ENCODE measurements at places on chromosomes 2 and 18. TPM values are rescaled to one million over a fixed set of nuclear protein-coding genes. Genes with fewer than 3 reads are reported as not detected.

- no peak overlapping the region for H3K27ac ChIP-seq
- no peaks in the 10 kb centered on the region for H3K36me3 ChIP-seq
- peaks cover 3% of the 10 kb centered on the region for H3K27me3 ChIP-seq
- peaks cover 10% of the 10 kb centered on the region for H3K4me1 ChIP-seq
- DNase-seq = no peak
These were observed 45.9 kb upstream of the ASB1 start for GRCh38 chr2:238380785-238381184.

GRCh38 chr18:23485386-23485785 is 17.9 kb upstream of the RMC1 start:
- no peak overlapping the region for H3K27ac ChIP-seq
- no peaks in the 10 kb centered on the region for H3K36me3 ChIP-seq

DNA sequence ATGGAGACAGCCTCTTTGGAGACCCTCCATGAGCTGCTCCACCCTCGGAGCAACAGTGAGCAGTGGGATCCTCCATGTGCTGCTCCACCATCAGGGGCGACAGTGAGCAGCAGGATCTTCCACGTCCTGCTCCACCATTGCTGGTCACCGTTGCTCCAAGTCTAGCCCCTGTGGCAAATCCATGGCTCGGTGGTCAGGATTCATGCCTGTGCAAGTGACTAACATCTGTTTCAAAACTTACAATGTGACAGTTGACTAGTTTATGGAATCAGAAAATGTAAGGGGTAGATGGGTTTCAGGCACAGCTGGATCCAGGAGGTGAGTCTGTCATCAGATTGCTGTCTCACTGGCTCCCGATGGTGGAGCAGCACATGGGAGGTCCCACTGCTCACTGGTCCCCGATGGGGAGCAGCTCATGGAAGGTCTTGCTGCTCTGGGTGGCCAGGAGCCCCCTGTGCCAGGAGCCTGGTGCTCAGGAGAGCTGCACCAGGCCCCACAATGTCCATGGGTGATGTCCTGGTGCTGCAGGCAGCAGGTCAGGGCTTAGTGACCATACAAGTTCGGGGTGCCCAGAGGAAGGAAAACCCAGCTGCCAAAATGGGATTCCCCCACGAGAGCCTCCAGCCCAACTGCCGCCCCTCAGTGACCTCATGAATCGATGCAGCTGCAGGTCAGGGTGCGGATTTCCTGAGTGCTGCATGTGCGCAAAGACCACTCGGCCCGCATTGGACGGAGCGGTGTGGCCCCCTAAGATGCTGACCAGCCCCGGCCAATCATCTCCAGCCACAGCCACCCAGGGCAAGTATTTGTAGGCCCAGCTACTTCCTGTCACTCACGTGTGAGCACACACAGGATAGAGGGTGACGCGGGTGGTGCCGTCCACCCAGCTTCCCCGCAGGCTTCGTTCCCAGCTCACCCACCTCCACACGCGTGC is 116.5 kb upstream of the OTOS start:
- H3K27ac ChIP-seq = no peak overlapping the region
- H3K36me3 ChIP-seq = no peaks in the 10 kb centered on the region
- DNase-seq = no peak
- H3K4me1 ChIP-seq = no peaks in the 10 kb centered on the region

- no peaks in the 10 kb centered on the region for H3K36me3 ChIP-seq
- no peak overlapping the region for H3K4me3 ChIP-seq
- H3K27ac ChIP-seq = no peak overlapping the region
- DNase-seq = no peak
- no peaks in the 10 kb centered on the region for H3K4me1 ChIP-seq
These were observed 9.4 kb downstream of the NEU2 start for GRCh38 chr2:233041722-233042323.

- H3K27me3 ChIP-seq = no peaks in the 10 kb centered on the region
- H3K4me3 ChIP-seq = no peak overlapping the region
- peak; percentile 22 for DNase-seq
- peaks cover 4% of the 10 kb centered on the region for H3K36me3 ChIP-seq
- no peak overlapping the region for H3K27ac ChIP-seq
These were observed 16.6 kb downstream of the NIF3L1 start for GRCh38 chr2:200905618-200906296.

DNA sequence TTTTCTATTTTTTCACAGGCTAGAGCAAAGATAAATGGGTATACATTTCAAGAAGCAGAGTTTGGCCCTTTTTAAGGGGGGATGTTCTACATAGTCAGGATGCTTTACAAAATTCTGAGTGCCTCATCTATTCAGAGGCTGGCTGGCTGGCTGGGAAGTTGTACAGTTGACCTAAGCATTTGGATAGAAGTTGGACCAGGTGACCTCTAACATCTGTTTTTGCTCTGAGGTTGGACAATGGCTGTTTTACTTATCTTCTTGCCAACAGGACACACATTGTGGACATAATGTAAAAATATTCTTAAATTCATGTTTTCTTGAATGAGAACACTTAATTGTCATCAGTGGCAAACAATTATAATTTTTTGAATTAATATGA is 205.4 kb downstream of the PTPRM start:
- no peaks in the 10 kb centered on the region for H3K4me1 ChIP-seq
- no peak overlapping the region for H3K27ac ChIP-seq
- no peak overlapping the region for H3K4me3 ChIP-seq
- H3K27me3 ChIP-seq = no peaks in the 10 kb centered on the region
- no peaks in the 10 kb centered on the region for H3K36me3 ChIP-seq

- no peaks in the 10 kb centered on the region for H3K4me1 ChIP-seq
- DNase-seq = no peak
- no peaks in the 10 kb centered on the region for H3K36me3 ChIP-seq
- H3K27me3 ChIP-seq = peaks cover 12% of the 10 kb centered on the region
- H3K4me3 ChIP-seq = no peak overlapping the region
These were observed 346.5 kb downstream of the TNS1 start for GRCh38 chr2:217656316-217656715.

DNA sequence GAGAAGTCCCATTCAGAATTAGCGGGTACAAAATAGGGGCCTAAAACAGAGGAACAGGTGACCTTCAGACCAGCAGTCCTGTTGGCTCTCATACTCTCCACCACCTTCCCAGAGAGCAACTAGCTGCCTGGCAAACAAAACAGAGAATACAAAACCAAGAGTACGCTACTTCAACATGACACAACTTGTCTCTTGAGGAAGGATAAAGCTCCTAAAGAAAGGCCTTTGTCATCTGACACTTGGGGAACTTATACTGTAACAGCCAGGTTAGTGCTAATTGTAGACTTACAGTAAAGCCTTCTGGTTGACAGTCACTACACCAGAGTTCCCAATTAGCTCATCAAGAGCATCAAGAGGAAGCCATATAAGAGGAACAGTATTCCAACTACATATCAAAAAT is 282.1 kb upstream of the NT5C1B start:
- no peaks in the 10 kb centered on the region for H3K4me1 ChIP-seq
- H3K27me3 ChIP-seq = no peaks in the 10 kb centered on the region
- no peaks in the 10 kb centered on the region for H3K36me3 ChIP-seq
- no peak for DNase-seq
- H3K4me3 ChIP-seq = no peak overlapping the region

GRCh38 chr2:240848900-240849680 is 19.5 kb upstream of the AGXT start:
- no peak overlapping the region for H3K27ac ChIP-seq
- no peaks in the 10 kb centered on the region for H3K27me3 ChIP-seq
- no peak for DNase-seq

DNA sequence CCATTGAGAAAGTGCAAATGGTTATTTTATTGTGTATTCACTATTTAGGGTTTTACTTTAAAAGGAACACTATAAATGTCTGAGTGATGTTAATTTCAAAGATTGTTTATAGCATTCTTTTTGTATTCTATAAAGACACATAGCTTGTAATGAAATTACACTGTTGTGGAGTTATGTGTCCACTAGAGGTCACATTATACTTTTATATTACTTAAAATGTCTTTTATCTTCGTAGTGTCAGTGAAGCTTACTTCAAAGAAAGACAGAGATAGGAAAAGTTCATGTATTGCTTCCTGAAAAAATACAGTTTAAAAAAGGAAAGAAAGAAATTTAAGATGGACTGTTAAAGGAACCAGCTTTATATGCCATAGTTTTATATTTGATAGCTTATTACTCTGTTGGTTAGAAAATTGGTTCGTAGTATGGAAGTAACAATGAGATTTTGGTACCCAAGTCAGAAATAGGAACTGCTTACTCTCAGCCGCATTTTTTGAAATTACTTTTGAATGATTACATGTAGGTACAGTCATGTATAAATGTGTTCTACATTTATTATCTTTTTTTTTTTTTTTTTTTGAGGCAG is 20.5 kb downstream of the APLF start:
- DNase-seq = no peak
- no peaks in the 10 kb centered on the region for H3K27me3 ChIP-seq
- H3K36me3 ChIP-seq = no peaks in the 10 kb centered on the region
- no peak overlapping the region for H3K27ac ChIP-seq
- H3K4me1 ChIP-seq = no peaks in the 10 kb centered on the region

GRCh38 chr2:213021971-213022899 is 129.2 kb downstream of the IKZF2 start:
- no peaks in the 10 kb centered on the region for H3K27me3 ChIP-seq
- no peak overlapping the region for H3K4me3 ChIP-seq
- no peak for DNase-seq
- peaks cover 3% of the 10 kb centered on the region for H3K4me1 ChIP-seq
- H3K27ac ChIP-seq = peak overlapping the region; percentile 56
- H3K36me3 ChIP-seq = no peaks in the 10 kb centered on the region

DNA sequence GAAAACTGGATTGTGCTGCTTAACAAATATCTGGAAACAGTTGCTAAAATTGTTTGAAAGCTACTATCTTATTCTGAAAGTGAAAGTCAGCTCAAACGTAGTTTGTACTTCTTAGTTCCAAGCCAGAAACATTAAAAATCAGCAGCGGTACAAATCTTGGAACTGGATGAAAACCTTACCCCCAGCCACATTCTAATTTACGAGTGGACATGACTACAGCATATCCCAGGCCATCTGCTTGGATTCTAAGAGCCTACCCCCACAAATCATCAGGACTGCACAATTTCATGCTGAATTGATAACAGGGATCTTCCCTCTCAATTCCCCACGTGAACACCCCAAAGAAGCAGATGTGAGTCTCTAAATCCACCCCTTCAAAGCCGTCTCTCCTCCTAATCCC is 158.7 kb upstream of the NCKAP5 start:
- H3K4me3 ChIP-seq = no peak overlapping the region
- no peaks in the 10 kb centered on the region for H3K36me3 ChIP-seq
- H3K27me3 ChIP-seq = no peaks in the 10 kb centered on the region
- no peak for DNase-seq

- no peak overlapping the region for H3K4me3 ChIP-seq
- H3K36me3 ChIP-seq = no peaks in the 10 kb centered on the region
- no peak for DNase-seq
These were observed 32.8 kb upstream of the DNAH7 start for GRCh38 chr2:196101325-196101991.

DNA sequence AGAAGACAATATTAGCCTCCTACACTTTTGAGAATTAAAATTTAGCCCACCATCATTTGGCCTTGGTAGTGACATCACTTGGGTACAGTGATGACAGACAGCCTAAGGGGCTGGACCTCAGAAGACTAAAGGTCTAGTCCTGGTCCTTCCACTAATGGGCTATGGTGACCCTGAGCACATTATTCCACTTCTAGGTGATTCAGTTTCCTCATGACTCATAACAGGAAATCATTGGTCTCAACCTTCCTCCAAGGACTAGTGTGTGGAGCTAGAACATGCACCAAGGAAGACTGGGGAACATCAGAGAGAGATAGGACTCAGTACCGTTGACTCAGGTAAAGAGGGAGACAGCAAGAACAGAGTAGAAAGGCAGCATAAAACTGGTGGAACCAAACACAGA is 64.0 kb downstream of the TFCP2L1 start:
- no peak for DNase-seq
- H3K27ac ChIP-seq = no peak overlapping the region
- peaks cover 2% of the 10 kb centered on the region for H3K27me3 ChIP-seq
- H3K4me3 ChIP-seq = no peak overlapping the region
- H3K4me1 ChIP-seq = no peaks in the 10 kb centered on the region
- H3K36me3 ChIP-seq = no peaks in the 10 kb centered on the region

DNA sequence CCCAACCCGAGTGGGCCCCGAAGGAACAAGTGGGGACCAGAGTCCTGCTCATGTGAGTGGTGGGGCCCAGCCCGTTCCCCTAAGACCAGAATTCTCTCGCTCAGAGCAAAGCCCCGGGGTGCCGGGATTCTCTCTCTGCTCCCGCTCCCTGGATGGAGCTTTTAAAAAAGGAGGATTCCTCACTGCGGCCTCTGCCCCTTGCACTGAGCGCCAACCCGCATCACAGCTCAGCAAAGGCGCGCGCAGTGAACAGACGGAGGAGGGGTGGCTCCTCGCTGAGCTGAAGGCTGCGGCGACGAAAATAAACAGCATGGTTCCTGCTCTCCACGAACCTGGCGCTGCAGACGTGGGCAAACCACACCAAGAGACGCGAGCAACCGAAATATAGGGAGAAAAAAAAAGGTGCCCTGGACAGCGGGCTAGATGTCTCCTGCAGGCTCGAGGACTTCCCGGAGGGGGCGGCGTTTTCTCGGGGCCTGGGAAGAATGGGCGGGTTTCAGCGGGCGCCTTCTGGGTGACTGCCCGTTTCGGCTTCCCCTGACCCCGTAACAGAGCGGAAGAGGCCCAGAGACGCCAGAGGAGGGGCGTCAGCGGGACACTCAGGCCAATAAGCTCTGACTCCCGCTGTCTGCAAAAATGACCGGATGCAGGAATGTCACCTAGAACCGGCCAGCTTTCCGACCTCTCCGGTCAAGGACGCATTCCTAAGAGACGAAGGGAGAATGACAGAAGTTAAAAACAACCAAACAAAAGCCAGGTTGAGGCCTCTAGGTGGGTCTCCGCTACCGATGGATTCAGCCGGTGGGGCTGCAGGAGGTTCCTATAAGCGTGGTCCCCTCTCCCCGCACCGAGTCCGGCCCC is 819 bp upstream of the KLF11 start:
- peak; percentile 21 for DNase-seq
- H3K4me1 ChIP-seq = peaks cover 32% of the 10 kb centered on the region
- peak overlapping the region; percentile 7 for H3K27ac ChIP-seq
- H3K36me3 ChIP-seq = peaks cover 8% of the 10 kb centered on the region

DNA sequence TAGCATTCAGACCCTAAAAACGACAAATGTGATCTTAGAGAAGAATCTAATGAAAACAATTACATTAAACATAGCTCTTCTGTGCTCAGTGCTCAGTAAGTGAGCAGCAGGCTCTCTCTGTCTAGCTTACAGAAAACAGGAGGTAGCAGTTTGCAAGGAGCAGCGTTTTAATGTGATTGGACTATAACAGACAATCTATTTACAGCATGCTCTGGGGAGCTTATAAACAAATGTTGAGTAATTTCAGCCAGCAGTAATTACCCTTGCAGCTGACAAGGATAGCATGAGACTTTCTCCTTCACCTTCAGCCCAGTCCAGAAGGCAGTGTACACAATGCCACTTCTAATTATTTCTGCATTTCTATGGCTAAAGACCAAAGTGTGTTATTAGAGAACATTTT is 270.4 kb downstream of the FIGN start:
- H3K4me1 ChIP-seq = no peaks in the 10 kb centered on the region
- H3K27me3 ChIP-seq = peaks cover 2% of the 10 kb centered on the region
- H3K27ac ChIP-seq = no peak overlapping the region
- DNase-seq = no peak
- H3K4me3 ChIP-seq = no peak overlapping the region

EHD3 gene
- 4.1 TPM for total RNA-seq

NEU4 gene
- 0.26 TPM for total RNA-seq

C2orf68 gene
- total RNA-seq = 77.9 TPM

CHST9 gene
- not detected for total RNA-seq

TDRD15 gene
- total RNA-seq = not detected

KCMF1 gene
- 59.5 TPM for total RNA-seq

FEV gene
- total RNA-seq = not detected

ANKRD30B gene
- not detected for total RNA-seq

IHH gene
- not detected for total RNA-seq

TSPYL6 gene
- total RNA-seq = not detected

C2orf78 gene
- total RNA-seq = not detected

ZNF892 gene
- total RNA-seq = 2.9 TPM
